ENCODE measurements at places on chromosomes 16 and 17.

DNA sequence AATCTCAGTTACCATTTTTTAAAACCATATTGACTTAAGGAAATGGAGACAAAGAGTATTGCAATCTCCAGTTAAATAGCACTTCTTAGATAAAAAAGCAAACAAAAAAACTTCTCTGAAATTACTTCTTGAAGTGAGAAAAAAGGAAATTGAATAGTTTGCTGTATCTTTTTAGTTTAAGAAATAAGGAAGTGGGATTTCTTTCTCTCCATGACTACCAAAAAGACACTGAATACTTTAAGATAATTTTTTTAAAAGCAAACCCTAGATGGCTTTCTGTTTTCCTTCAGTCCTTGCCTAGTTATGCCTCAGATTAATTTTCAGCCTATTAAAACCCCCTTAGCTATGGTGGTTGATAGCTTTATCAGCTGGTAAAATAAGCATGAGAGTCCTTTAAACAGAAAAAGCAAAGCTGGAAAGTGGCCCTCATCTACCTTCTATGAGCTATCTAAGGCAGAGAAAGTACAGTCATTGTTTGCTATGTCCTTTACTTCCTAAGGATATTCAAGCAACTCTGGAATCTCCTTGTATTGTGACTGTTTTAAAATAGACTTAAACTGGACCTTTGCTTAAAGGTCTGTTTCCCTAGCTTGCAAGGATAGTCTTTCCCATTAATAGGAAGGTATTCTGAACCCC, 28.6 kb downstream of the TPPP3 start:
- no peak for DNase-seq

DNA sequence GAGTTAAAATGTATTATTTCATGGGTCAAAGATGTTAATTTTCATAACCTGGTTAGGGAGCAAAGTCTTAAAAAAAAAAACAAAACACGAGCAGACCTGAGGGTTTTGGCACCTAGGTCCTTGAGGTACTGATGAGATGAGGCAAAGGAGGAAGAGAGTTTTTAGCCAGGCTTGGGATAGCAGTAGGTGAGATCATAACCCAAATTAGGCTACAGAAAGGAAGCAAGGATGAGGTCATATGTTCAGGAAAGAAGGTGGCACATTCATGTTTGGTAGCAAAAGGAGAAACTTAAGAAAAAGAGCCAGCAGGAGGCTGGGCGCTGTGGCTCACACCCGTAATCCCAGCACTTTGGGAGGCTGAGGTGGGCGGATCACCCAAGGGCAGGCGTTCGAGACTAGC, 2.8 kb downstream of the ATXN1L start:
- no peak for DNase-seq

DNA sequence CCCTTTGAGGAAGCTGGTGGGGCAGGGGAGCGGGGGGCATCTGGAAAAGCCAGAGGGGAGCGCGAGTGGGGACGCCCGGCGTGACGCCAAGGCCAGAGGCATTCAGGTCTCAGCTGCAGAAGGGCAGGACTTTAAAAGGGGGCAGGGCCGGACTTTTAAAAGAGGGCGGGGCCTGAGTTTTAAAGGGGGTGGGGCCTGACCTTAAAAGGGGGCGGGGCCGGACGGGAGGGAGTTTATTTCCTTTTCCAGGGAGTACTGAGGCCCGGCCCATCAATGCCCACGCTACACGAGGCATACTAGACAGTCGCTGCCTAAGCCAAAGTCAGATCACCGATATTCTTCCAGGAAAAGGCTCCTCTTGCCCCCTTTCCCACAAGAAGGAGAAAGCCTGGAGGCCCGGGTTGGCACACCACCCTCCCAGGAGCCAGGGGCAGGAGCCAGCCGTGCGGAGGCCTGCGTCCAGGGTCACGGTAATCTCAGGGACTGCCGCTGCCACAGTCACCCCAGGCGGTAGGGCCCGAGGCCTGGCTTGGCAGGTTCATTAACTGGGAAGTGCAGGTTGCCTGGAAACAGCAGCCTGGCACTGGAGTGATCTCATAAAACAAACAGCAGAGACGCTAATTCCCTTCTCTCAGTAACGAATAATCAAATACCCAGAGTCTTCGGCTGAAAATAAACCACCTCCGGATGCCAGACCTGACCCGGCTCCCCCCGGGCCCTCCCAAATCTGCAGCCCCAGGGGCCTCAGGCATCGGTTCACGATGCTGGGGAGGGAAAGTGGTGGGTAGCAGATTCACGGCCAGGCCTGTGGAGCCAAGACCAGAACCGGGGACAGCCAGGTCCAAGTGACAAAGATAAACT, 90.7 kb downstream of the TIMM22 start:
- DNase-seq, result no peak

- DNase-seq, result no peak
Observed at GRCh38 chr17:80582165-80582564, 37.5 kb downstream of the RPTOR start.

GRCh38 chr16:81808933-81809480, 29.9 kb downstream of the PLCG2 start:
- no peak for DNase-seq

GRCh38 chr16:86242244-86243122, 267.8 kb upstream of the FOXF1 start:
- DNase-seq, result peak; percentile 36

DNA sequence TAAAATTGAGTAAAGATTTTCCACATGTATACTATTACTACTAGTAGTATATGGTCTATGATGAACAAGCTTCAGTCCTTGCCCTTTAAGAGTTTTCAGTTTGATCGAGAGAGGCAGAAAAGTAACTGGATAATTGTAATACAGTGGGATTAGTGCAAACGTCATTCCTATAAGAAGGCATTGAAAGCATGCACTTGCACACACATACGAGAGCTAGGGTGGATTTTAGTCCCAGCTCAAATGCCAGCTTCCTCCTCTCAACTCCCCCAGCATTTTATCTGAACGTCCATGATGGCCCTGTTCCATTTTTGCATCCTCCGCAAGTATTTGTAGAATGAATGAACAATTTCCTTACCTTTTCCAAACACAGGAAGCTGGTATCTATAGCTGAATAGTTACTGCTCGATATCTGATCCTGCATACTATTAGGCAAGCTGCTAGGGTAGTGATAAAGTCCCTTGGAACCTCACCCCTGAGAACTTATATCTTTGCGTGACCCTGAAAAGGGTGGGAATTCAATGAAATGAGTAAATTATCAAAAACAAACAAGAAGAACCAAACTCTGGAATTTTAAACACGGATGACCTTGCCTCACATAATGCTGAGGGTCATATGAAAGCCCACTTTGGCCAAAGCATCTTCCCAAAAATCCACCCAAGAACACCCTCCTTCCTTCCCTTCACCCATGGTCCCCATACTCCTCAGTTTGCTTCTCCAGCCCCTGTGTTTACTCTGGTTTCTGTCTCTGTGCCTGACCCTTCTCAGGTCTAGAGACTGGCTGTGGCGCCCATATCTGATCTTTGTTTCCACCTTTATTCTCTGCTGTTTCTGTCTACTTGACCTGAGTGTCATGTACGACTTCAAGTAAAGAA, 60.5 kb downstream of the TMEM100 start:
- no peak for DNase-seq

GRCh38 chr16:12565423-12565822, 238.3 kb downstream of the CPPED1 start:
- no peak for DNase-seq

DNA sequence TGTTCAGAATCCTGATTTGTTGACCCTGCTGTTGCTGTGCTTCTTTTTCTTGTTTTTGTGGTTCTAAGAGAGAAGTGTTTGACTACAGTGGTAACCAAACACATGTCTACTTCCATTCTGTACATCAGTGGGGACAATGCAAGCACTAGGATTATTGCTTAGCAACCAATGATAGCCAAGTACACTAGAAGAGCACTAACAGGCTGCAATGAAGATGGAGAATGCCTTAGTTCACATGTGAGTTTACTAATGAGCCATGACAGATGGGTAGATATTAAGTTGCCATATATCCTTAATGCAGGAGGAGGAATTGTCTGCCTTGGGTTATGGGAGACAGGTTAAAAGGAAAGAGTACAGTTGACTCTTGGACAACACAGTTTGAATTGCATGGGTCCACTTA, 8.3 kb downstream of the EFCAB5 start:
- DNase-seq, result no peak

- no peak for DNase-seq
Observed at GRCh38 chr16:22726868-22727267, 87.1 kb upstream of the HS3ST2 start.

DNA sequence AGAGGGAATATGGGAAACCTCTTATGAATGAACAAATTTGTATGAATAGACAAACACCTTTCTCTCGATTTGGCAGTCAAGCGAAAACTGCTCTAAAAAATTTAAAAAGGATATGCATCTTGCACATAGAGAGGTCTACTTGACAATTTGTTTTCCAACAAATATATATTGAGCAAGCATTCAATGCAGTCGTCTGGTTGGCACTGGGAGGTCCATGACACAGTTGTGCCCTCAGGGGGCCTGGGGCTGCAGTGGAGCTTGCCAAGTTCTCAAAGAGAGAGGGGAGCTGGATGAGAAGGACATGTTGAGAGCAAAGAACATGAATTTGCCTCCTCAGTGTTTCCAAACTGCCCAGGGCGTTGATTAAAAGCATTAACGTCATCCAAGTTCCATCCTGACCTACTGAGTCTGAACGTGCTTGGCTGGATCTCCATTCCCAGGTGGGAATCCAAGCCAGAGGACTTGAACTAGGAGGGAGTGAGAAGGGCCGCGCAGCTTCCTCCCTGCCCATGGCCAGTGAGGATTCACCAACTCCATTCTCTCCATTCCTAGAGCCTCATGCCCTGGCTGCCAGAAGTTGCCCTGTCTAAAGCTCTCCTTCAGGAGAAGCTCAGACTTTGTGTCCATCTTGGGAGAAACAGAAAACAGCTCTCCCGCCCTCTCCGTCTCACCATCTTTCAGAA, 24.5 kb downstream of the TBX2 start:
- DNase-seq, result no peak

DNA sequence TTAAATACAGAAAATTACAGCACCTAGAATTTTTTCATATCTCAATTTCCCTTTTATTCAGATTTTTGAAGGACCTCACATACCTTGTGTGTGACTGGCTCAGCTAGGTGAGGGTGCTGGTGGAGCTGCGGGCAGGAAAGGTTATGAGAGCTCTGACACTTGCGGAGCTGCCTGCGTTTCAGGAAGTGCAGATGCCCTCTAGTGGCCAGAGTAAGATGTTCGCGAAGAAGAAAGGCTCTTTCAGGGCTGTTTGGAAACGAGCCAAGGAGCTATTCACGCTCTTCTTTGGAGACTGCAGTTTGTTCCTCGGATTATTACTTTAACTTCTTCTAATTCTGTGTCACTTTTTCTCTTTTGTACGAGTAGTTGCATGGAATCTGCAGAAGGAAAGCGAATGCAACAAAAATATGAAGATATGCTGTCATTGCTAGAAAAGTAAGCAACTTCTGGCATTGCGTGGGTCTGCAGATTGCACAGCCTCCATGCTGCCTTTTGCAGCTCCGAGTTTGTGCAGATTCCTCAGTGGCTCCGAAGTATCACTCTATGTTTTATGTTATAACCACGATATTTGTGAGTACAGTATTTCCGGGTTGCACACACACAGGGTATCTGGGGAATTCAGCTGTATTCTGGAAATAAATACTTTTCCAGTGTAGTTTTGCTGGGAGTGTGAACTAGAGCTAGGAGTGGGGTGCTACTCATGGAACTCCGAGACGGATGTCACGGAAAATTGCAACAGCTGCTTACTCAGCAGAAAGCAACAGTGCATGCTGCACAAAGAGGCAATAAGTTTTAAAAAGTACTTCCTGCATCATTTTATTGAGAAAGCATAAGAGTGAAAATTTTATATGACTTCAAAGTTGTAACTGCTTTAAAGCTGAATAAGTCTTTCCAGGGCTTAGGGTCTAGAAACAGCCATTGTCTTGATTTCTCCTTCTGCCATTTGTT, 46.3 kb downstream of the DNAH9 start:
- DNase-seq, result peak; percentile 36

DNA sequence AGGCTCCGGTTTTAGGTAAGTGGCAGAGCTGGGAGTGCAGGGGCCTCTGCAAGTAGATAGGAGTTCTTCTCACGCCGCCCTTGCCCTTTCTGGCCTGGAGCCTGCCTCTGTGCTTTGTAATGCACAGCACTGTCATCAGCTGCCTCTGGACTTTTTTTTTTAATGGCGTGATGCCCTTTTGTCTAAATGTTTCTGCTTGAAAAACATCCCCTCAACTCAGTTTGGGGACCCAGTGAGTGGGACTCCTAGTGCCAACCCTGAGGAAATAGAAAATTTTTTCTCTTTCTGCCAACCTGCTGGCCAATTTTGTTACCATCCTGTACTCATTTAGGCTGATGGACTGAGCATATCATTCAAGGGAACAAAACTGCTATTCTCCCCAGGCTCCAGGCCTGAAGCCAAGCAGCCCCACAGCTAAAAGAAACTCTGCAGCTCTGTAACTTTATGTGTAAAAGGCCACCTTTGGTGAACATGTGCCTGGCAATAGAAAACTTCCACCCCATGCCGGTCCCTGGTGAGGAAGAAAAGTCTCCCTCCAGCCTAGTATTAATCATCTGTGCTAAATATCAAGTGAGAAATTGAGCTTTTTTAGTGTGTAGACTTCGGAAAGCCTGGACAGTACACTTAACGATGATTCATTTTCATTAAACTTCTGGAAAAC, 22.5 kb downstream of the SLC6A2 start:
- no peak for DNase-seq

- no peak for DNase-seq
Observed at GRCh38 chr17:50122945-50123344, 7.0 kb downstream of the SAMD14 start.

DNA sequence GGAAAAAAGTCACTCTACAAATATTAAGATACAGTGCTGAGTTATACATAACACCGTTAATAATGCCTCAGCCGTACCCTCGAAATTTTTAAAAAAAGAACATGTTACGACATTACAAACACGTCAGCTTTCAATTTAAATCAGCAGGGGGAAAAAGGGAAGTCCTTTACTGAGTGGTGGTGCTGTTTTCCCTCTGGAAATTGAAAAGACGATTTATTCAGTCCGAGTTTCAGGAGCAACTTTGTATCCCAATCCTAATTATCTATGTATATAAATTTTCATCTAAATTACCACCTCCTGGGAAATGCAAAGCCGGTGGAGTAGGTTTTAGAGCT, 1.3 kb downstream of the NETO2 start:
- no peak for DNase-seq

DNA sequence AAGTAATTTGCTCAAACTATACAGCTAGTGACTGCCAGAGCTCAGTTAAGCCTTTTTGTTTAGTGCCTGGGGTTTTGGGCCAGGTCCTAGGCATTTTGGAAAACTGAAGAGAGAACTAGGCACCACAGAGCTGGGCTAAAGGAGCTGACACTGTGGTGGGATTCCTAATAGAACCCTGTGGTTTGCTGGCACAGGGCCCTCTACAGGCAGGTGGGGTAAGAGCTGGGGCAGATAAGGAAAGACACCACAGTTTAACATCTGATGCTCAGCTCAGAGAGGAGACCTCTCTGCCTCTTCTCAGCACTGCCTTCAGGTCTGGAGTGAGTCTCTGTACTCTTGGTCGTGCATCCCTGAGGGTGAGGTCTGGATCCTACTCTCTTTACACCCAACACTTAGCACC, 121.2 kb downstream of the SNX11 start:
- no peak for DNase-seq

GRCh38 chr17:45394913-45395568, 37.6 kb downstream of the ARHGAP27 start:
- DNase-seq, result peak; percentile 84

Measured in SJSA1 (cell line).